Stomach (tissue), 19 donors: ENCODE measurements at places on chromosomes 7 and 10.

- H3K4me1 ChIP-seq: no peaks in the 10 kb centered on the region
- DNase-seq: no peak
- H3K36me3 ChIP-seq: peaks cover 52% of the 10 kb centered on the region
- H3K27ac ChIP-seq: no peak overlapping the region
- H3K27me3 ChIP-seq: no peaks in the 10 kb centered on the region
Observed at GRCh38 chr7:99489235-99489634, 10.8 kb downstream of the ZNF394 start.

DNA sequence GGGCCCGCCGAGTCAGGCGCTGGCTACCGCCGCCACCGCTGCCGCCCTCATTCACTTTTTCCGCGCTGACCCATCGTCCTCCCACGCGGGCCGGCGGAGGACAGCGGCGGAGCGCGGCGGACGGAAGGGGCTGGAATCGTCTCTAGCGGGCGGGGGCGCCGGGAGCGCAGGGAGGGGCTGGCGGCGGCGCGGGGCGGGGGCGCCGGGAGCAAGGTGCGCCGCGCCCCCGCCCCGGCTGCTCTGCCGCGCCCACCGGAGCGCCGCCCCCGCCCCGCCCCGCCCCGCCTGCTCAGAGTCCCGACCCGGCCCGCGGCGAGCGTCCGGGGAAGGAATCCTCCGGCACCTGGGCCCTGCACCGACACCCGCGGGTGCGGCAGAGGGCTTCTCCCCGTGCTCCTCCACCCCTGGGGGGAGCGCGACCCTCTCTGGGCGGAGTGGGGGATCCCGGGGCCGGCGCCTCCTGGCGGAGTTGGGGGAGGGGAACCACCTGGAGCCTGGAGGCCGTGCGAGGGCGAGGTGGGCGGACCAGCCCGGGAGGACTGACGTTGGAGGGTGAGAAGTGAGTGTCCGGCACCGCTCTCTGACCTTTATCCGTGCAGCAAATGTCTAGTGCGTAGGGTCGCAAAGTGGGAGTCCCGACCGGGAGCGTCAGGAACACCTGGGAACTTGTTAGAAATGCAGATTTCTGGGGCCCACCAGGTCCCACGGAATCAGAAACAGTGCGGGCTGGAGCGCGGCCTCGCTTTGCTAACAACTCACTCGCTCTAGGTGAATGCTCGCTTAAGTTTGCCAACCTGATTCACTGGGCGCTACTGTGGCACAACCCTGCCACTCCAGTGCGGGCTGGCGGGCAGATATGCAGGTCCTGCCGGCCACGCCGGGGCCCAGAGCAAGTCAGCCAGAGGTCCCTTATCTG is at the start of gene COBL:
TSS of gene COBL (minus strand) at position 144 of the 916 bp plus-strand sequence. CDS start 176 bp downstream, outside the sequence.
- peaks cover 24% of the 10 kb centered on the region for H3K4me1 ChIP-seq
- H3K27ac ChIP-seq: peak within 1 kb of the TSS; percentile 93
- peak within 1 kb of the TSS; percentile 72 for H3K4me3 ChIP-seq
- peak; percentile 71 for DNase-seq
- no peaks in the 10 kb centered on the region for H3K27me3 ChIP-seq

DNA sequence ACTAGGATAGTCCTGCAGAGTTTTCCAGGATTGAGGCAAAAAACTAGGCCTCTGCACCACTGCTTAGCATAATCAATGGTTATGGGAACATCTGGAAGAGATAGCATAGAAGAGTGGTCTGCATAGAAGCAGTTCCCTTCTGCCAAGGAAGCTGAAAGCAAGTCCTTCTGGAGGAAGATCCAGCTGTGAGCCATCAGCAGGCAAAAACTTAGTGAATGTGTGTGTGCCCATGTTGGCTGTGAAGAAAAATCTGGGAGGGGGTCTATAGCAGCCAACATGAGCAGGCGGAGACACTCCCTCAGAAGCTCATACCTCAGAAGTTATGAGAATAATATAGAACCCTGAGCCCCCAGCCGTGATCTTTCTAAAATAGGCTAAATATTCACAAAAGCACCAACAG is 228.1 kb upstream of the STEAP1 start:
- no peaks in the 10 kb centered on the region for H3K36me3 ChIP-seq
- H3K4me3 ChIP-seq: no peak overlapping the region
- no peaks in the 10 kb centered on the region for H3K4me1 ChIP-seq
- DNase-seq: no peak
- no peaks in the 10 kb centered on the region for H3K27me3 ChIP-seq
- H3K27ac ChIP-seq: no peak overlapping the region

GRCh38 chr7:151104411-151105235 is 18.3 kb downstream of the AGAP3 start:
- no peaks in the 10 kb centered on the region for H3K4me1 ChIP-seq
- H3K27me3 ChIP-seq: no peaks in the 10 kb centered on the region
- no peak overlapping the region for H3K27ac ChIP-seq
- peaks cover 18% of the 10 kb centered on the region for H3K36me3 ChIP-seq
- no peak overlapping the region for H3K4me3 ChIP-seq

DNA sequence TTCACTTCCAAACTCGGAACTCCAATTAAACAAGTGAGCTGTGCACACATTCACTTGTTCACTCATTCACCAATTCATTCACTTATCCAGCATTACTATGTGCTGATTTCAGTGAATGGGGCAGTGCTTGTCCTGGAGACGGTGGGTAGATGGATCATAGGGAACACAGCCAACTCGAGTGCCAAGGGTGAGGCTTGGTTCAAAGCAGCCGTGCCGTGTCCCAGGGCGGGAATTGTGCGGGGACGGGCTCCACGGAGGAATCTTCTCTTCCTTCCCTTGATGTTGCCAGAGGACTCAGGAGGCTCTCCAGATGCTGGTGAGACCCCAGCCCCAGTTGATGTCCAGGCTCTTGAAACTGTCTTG is 2.9 kb downstream of the SH2D4B start:
- no peaks in the 10 kb centered on the region for H3K27me3 ChIP-seq
- H3K4me3 ChIP-seq: no peak overlapping the region
- H3K36me3 ChIP-seq: no peaks in the 10 kb centered on the region
- peaks cover 3% of the 10 kb centered on the region for H3K4me1 ChIP-seq
- H3K27ac ChIP-seq: no peak overlapping the region

GRCh38 chr10:60140651-60141632 is 234.6 kb upstream of the CCDC6 start:
- no peak overlapping the region for H3K4me3 ChIP-seq
- no peaks in the 10 kb centered on the region for H3K27me3 ChIP-seq
- H3K27ac ChIP-seq: peak overlapping the region; percentile 62
- no peak for DNase-seq
- H3K4me1 ChIP-seq: peaks cover 36% of the 10 kb centered on the region

DNA sequence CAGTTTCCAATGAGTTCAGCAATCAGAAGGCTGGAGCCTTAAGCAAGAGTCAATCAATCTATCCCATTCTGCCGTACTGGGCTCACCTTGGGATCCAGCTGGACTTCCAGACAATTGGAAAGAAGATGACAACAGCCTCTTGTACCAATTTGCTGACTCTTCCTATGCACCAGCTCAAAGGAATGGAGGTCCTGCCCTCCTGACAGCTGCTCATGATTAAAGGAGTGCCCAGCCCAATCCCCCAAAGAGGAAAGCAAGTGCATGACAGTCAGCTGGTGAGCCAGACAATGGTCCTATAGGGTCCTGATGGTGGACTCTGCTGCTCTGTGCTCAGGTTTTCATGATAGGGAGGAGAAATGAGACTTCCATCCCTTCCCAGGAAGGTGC is 25.1 kb downstream of the VSTM4 start:
- DNase-seq: no peak
- H3K4me1 ChIP-seq: no peaks in the 10 kb centered on the region
- H3K27me3 ChIP-seq: no peaks in the 10 kb centered on the region
- H3K27ac ChIP-seq: no peak overlapping the region
- H3K4me3 ChIP-seq: no peak overlapping the region
- no peaks in the 10 kb centered on the region for H3K36me3 ChIP-seq

DNA sequence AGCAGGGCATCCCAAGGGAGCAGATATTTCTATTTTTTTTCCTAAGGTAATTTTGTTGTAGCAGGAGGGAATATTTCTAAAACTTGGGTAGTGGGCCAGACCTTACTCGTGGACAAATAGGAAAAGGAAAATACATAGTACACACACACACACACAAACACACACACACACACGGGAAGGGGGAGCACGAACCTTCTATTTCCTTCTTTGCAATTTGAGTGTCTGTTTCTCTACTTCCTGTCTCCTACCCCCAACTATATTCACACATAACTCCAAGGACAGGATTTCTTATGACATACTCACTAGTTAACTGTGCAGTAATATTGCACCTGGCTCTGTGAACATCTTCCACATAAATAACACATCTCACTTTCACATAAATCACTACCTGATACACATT is 4.4 kb downstream of the LDB1 start:
- peak overlapping the region; percentile 75 for H3K27ac ChIP-seq
- H3K27me3 ChIP-seq: no peaks in the 10 kb centered on the region
- peaks cover 9% of the 10 kb centered on the region for H3K36me3 ChIP-seq
- peak overlapping the region; percentile 62 for H3K4me3 ChIP-seq
- H3K4me1 ChIP-seq: peaks cover 71% of the 10 kb centered on the region
- peak; percentile 35 for DNase-seq

DNA sequence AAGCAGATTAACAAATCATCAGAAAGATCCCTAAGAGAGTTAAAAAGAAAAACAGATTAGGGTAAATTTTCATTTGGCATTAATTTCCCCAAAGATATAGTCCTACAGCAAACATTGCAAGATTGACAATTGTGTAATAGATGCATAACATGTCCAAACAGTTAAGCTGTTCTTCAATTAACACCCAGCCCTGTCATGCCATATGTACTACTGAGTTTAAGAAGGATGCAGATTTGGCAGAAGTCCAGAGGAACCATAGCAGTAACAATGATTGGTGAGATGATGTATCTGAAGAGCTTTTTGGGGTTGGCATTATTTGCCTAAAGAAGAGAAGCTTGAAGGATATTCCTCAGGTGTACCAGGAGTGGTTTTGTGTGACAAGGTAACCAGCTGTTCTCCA is 287.6 kb downstream of the LRMDA start:
- no peaks in the 10 kb centered on the region for H3K27me3 ChIP-seq
- no peak for DNase-seq
- no peaks in the 10 kb centered on the region for H3K4me1 ChIP-seq
- no peak overlapping the region for H3K4me3 ChIP-seq
- H3K27ac ChIP-seq: no peak overlapping the region

GRCh38 chr10:63522277-63522687 is 1.1 kb downstream of the REEP3 start:
- H3K4me1 ChIP-seq: peaks cover 27% of the 10 kb centered on the region
- peak overlapping the region; percentile 99 for H3K27ac ChIP-seq
- no peaks in the 10 kb centered on the region for H3K27me3 ChIP-seq
- H3K36me3 ChIP-seq: no peaks in the 10 kb centered on the region
- H3K4me3 ChIP-seq: peak overlapping the region; percentile 81
- no peak for DNase-seq
